Dorsolateral prefrontal cortex (tissue), 122 donors: ENCODE measurements at places on chromosomes 2 and 18.

- DNase-seq: no peak
Observed at GRCh38 chr2:14626873-14627272, 5.6 kb upstream of the LRATD1 start.

DNA sequence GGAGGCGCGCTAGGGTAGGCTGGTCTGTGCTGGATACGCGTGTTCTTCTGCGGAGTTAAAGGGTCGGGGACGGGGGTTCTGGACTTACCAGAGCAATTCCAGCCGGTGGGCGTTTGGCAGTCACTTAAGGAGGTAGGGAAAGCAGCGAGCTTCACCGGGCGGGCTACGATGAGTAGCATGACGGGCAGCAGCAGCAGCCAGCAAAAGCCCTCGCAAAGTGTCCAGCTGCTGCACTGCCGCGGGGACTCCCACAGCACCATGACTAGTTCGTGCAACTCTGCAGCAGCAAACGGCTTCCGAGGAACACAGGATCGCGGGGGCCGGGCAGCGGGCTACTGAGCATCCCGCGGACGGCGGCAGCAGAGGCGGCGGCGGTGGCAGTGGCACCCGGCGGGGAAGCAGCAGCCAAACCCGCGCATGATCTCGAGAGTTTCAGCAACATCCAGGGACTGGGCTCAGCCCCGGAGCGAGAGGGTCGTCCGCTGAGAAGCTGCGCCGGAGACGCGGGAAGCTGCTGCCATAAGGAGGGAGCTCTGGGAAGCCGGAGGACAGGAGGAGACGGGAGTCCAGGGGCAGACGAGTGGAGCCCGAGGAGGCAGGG is 368 bp downstream of the TMEFF2 start:
- peak; percentile 65 for DNase-seq

GRCh38 chr2:196974970-196975369 is 48.5 kb upstream of the PGAP1 start:
- DNase-seq: no peak

DNA sequence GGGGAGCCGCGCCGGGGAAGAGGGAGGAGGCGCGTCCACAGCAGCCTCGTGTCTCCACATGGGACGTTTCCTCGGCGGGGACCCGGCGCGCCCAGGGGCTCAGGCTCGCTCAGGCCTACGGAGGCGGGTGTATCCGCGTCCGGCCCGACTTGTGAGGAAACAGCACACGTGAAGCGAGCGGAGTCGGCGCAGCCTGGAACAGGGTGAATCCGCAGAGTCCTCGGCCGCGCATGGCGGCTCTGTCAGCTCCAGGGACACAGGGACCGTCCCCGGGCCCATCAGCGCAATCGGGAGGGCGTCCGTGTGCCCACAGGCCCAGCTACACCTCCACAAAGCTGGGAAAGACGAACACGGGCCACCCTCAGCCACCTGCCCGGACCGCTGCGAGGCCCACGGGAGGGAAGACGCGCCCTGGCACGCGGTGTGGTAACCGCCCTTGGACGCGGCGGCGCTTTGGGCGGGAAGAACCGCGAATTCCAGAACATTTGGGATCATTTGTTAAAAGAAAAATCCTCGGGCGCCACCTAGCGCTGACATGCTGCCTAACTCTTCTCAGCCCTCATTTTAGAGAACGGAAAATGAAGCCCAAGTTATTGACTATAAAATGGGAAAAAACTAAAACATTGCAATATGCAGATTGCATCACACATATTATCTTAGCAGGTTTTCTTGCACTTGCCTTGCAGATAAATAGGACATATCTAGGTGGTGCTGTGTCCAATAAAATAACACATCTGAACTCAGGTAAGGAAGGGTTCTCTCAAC is 40.4 kb downstream of the TMEM18 start:
- peak; percentile 67 for DNase-seq

- no peak for DNase-seq
Observed at GRCh38 chr18:9082711-9083510, 19.6 kb upstream of the NDUFV2 start.

GRCh38 chr2:41935825-41936224 is 112.0 kb upstream of the PKDCC start:
- no peak for DNase-seq

DNA sequence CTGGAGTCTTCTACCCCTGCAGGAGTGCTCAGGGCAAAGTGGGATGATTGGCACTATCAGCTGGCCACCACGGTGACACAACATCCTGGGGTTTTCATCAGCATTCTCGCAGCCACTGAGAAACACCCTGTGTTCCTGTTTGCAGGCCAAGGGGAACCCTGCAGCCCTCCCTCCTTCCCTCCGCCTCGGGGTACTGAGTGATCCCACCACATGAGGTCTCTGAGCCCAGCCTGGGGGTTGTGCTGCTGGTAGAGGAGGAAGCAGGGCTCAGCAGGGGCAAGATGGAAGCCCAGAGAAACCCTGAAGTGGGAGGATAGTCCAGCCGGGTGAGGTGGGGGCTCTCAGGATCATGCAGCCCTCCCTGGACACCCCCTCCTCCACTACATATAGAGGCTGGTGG is at the start of gene OXER1:
OXER1 (minus strand) TSS at position 40 of the 400 bp plus-strand sequence. CDS start 73 bp downstream, outside the sequence.
- DNase-seq: no peak

- no peak for DNase-seq
Observed at GRCh38 chr2:48085888-48086287, 179.6 kb upstream of the FBXO11 start.

DNA sequence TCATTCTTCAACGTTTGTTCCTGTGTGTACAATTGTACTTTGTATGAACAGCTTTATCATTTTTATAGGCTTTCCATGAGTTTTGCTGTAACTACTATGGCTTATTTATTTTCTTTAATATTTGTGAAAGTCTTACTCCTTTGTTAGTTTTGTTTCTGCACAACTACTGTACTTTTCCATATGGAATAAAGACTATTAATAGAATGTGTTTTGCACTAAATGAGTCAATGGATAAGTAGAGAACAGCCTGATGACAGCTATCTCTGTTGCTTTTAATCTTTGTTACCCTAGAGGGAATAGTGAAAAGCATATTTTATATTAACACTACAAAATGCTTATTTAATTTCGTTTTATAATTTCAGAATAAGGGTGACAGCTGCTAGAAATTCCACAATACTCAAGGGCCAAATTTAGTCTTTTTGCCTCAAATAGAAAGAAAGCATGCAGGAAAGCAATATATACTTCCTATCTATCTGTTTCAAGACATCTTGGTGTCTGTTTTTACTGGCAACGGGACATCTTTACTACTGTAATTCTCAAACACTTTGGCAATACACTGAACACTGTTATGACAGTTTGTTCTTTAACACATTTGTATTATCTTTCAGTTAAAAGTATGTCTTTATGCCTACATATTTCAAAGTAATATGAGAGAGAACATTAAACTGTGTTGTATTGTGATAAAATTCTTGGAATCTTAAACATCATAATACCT is 53.9 kb downstream of the WDSUB1 start:
- DNase-seq: no peak

GRCh38 chr2:119469131-119469530 is 37.5 kb downstream of the TMEM37 start:
- no peak for DNase-seq

DNA sequence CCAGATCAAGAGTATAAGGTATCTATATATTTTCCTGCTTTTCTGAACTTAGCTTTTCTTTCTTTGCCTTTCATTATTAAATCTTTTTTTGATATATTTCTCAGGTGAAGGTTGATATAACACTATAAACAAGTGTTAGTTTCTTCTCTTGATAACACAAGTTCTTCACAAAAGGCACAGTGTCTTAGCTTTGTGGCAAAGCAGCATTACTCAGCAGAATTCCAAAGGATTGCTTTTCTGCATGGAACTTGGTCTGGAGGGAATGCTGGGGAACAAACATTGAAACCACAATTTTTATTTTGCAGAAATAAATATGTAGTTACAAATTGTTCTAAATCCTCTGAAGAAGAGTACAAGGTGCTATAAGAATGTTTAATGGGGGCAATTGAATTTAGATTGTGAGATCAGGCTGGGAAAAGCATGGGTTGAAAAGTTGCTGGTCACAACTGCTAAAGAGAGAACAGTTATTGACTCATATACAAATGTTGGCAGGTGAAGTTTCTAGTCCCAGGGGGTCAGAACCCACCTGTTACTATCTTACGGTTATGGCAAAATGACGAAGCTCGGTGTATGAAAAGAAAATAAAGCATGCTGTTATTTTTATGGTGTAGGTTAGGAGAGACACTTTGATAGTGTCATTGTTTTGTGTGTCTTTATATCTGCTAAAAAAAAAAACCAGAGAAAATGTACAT is 68.2 kb downstream of the UBR3 start:
- DNase-seq: no peak

GRCh38 chr18:29071869-29072268 is 894.9 kb upstream of the CDH2 start:
- no peak for DNase-seq

DNA sequence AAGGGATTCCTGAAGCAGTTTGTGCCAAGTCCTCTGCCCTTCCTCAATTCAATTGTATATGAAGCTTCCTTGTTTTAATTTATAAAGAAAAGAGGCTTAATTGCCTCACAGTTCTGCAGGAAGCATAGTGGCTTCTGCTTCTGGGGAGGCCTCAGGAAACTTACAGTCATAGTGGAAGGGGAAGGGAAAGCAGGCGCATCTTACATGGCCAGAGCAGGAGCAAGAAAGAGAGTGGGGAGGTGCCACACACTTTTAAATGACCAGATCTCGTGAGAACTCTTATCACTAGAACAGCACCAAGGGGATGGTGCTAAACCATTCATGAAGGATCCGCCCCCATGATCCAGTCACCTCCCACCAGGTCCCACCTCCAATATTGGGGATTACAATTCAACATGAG is 114.2 kb downstream of the SGPP2 start:
- DNase-seq: no peak

DNA sequence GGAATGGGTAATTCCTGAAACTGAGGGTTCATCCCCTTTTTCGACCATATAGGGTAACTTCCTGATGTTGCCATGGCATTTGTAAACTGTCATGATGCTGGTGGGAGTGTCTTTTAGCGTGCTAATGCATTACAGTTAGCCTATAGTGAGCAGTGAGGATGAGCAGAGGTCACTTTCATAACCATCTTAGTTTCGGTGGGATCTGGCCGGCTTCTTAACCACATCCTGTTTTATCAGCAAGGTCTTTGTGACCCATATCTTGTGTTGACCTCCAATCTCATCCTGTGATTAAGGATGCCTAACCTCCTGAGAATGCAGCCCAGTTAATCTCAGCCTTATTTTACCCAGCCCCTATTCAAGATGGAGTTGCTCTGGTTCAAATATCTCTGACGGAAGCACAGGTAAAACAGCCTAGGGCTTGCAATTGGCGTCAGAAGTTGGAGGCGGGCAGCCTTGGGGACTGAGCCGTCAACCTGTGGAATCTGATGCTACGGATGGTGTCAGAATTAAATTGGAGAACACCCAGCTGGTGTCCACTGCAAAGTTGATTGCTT is 19.5 kb downstream of the RALBP1 start:
- DNase-seq: no peak

GRCh38 chr2:182416191-182416590 is 10.6 kb downstream of the PDE1A start:
- no peak for DNase-seq

DNA sequence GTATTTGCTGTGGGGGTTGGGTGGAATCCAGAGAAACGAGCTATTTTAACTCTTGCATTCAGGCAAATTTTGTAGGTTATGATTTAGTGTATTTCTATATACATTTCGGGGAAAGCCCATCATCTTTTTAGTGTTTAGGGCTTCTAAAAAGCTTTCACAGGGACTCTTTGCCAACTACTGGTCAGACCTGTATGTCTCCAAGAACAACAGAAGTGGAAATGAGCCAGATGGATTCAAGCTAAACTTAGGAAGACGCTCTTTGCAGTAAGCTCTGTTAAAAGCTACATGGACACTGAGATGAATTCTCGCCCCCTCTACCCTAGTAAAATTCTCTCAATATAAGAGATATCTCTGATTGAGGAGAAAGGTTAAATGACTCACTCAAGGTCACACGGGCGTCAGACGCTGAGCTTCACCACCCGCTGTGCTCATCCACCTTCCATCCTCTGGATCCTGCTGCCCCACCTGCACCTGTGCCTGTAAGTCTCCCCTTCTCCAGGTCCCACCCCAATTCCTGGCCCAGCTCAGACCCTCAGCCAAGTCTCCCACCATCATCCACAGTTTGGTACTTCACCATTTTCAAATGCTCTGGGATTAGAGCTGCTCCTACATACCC is 85.6 kb downstream of the MARCHF4 start:
- DNase-seq: no peak

- DNase-seq: no peak
Observed at GRCh38 chr18:8750954-8751415, 45.6 kb downstream of the MTCL1 start.

GRCh38 chr2:139077099-139077737 is 297.0 kb upstream of the NXPH2 start:
- no peak for DNase-seq

GRCh38 chr2:18186816-18187613 is 308.5 kb downstream of the KCNS3 start:
- no peak for DNase-seq

DNA sequence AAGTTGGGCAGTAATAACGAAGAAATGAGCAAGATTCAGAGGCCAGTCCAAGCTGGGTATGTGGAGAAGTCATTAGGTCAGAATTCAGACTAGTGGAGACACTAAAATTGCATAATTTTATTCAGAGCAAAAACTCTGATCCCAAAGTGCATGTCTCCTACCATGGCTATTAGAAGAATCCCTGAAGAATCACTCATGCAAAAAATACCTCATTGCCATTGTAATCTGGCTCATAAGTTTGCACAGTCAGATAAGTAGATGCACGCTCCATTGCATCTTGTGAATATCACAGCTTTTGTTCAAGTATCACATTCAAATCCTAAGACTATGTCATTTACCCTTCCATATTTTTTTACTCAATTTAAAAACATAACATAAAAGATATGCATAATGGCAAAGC is 692.2 kb upstream of the KLHL29 start:
- no peak for DNase-seq

- DNase-seq: no peak
Observed at GRCh38 chr18:80022613-80023012, 11.6 kb upstream of the RBFA start.

DNA sequence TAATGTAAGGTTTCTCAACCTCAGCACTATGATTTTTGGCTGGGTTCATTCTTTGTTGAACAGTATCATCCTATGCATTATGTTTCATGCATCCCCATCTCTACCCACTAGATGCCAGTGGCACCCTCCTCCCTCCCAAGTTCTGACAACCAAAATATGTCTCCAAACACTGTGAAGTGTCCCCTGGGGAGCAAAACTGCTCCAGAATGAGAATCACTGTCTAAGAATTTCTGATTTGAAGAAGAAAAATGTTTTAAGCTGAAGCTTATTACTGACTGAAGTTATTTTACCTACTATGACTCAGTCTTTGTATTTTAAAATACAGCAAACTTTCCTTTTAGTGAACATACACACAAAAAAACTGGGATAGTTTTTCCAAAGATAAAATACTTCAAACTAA is 3.4 kb downstream of the THADA start:
- DNase-seq: no peak

GRCh38 chr2:146927080-146927711 is 917.6 kb upstream of the ACVR2A start:
- DNase-seq: peak; percentile 59
